Endothelial cell (in vitro differentiated cells): ENCODE measurements at places on chromosomes 16 and 17.

GRCh38 chr16:15811481-15812400 is 45.1 kb downstream of the MYH11 start:
- DNase-seq: no peak

GRCh38 chr16:85888405-85889331 is 10.3 kb upstream of the IRF8 start:
- DNase-seq: no peak

DNA sequence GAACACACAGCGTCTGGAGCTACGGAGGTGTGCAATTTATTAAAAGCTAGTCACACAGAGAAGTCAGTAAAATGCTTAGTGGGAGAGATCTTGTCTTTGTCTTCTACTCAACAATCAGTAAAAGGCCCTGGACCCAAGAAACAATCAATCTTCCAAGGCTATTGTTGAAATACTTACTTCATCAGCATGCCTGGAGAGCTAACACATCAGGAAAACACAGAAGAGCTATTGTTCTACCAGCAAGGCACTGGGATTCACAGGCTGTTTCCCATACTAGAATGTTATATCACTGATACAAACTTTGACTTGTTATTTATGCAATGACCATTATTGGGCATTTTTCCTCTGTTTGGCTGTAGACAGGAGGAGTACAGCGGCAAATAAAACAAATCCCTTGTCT is 247.8 kb upstream of the ERCC4 start:
- DNase-seq: no peak

DNA sequence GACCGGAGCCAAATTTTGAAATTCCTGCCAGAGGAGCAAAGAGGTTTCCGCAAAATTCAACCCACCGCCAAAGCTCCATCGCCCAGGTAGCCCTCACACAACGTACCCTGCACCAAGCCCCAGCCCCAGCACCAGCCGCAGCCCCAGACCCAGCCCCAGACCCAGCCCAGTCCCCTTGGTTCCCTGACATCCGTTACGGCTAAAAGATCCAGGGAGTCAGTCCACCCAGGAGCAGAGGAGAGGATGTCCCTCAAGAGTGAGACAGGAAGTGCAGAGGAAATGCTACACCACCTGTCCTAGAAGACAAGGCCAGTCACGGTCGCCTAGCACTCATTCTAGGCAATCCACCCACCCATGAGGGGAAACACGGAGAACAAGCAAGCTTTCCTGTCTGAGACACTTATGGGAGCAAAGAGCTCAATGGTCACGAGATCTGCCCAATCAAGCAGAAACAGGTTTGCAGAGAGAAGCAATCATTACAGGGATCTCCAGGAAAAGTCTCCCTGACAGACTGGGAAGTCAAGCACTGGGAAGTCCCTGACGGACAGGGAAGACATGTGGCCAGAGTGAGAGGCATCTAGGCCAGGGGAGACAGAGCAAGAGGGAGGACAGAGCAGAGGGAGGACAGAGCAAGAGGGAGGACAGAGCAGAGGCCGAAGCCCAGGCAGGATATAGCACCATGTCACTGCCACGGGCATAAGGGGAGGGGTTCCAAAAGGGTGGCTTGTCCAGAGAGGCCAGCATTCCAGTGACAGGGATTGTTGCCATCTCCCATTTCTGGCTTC is 15.0 kb upstream of the KCNJ18 start:
- no peak for DNase-seq

DNA sequence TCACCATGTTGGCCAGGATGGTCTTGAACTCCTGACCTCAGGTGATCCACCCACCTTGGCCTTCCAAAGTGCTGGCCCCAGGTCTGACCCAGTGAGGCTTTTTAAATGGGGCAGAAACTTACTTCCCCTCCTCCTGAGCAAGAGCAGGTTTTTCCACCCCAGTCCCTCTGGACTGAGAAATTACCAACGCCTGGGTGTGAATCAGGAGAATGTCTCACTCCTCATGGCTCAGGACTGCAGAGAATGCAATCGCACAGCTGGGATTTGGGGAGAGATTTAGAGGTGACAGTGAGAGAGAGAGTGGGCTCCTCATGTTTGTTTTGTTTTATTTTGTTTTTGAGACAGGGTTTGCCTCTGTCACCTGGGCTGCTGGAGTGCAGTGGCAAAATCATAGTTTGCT is 203.6 kb downstream of the RAB11FIP4 start:
- no peak for DNase-seq

DNA sequence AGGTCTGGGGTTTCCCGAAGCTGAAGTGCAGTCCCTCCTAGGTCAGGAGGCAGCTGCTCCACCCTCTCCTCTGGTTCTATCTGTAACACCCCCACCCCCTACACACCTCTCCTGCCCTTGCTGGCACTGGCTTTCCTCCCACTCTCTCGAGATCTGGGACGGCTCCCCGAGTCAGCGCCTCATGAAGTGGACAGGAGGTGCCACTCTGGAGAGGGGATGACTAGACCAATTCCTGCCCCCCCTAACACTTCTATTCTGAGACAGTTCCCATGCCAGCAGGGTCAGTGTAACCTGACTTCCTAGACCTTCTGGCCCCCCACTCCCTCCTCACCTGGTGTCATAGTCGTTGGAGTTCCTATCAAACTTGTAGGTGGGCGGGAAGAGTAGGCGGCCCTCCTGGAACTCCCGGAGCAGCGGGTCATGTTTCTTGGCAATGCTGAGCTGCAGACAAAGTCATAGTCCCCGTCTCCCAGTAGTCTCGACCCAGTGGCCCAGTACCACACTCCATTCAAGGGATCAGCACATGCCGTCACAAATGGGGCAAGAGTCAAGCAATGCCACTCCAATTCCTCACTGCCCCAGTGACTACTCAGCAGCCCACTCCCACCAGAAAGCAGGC is 9.7 kb downstream of the INPP5K start:
- no peak for DNase-seq
